ENCODE measurements at places on chromosomes 1 and 21. TPM values are rescaled to one million over a fixed set of nuclear protein-coding genes. Genes with fewer than 3 reads are reported as not detected.
A peak's percentile ranks its signal among the peaks of the same experiment; 100 is the strongest.

- peaks cover 3% of the 10 kb centered on the region for H3K4me1 ChIP-seq
- H3K4me3 ChIP-seq: no peak overlapping the region
- DNase-seq: no peak
- H3K27ac ChIP-seq: no peak overlapping the region
Observed at GRCh38 chr1:185526344-185527307, 207.6 kb upstream of the HMCN1 start.

GRCh38 chr1:216186816-216187215 is 236.4 kb downstream of the USH2A start:
- no peak overlapping the region for H3K4me3 ChIP-seq
- H3K27ac ChIP-seq: no peak overlapping the region
- no peaks in the 10 kb centered on the region for H3K27me3 ChIP-seq
- no peaks in the 10 kb centered on the region for H3K4me1 ChIP-seq
- no peaks in the 10 kb centered on the region for H3K36me3 ChIP-seq

DNA sequence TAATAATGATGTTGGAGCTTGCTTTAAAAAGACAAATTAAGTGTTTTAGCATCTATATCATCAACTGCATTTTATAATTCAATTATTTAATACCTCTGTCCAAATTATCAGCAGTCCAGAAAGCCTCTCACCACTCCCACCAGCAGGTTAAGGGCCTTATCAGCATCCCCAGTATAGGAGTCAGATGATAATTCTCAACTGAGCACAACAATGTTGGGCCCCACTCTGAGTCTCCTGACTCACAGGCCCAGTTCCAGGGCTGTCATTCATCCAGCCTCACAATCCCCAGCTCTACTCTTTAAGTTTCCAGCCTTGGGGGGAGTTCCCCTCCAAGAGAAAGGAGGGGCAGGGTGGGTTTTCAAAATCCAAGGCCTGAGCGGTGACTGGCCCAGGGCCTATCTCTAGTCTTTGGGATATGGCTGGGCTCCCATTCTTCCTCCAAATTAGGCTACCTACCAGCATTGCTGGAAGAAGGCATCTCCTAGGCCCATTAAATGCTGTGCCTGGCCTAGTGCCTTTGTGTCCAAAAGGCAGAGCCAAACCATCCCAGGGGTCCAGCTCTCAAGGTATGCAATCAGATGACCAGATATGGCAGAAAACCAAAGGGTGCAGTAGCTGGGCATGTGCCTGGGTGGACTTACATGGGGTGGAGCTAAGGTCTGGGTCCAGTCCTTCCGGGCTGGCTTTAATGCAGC is 134.1 kb downstream of the GLUL start:
- H3K4me3 ChIP-seq: no peak overlapping the region
- H3K4me1 ChIP-seq: peaks cover 25% of the 10 kb centered on the region
- DNase-seq: no peak
- peaks cover 3% of the 10 kb centered on the region for H3K36me3 ChIP-seq
- no peak overlapping the region for H3K27ac ChIP-seq

- H3K4me3 ChIP-seq: no peak overlapping the region
- no peak for DNase-seq
- H3K36me3 ChIP-seq: no peaks in the 10 kb centered on the region
- peaks cover 2% of the 10 kb centered on the region for H3K27me3 ChIP-seq
- H3K4me1 ChIP-seq: no peaks in the 10 kb centered on the region
Observed at GRCh38 chr1:63701187-63701586, 72.6 kb upstream of the ROR1 start.

DNA sequence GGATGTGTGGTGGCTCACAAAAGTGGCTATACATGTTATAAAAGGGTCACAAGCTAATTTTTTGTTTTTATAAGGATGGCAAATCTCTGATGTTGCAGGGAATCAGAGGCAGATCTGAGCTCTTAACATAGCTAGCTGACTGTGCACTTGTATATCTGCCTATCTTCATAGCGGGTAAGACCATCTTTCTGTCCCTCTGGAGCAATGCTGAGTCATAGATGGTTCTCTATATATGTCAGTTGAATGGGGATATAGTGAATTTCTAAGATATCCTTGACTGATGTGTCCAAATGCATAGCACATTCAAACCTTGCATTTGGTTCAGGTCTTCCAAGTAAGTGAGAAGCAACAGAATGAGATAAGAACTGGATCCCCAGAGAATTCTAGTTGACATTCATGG is 272.6 kb upstream of the PROX1 start:
- no peaks in the 10 kb centered on the region for H3K4me1 ChIP-seq
- no peak for DNase-seq
- no peaks in the 10 kb centered on the region for H3K36me3 ChIP-seq
- H3K4me3 ChIP-seq: no peak overlapping the region
- no peak overlapping the region for H3K27ac ChIP-seq

- H3K27ac ChIP-seq: no peak overlapping the region
- no peak for DNase-seq
- peaks cover 6% of the 10 kb centered on the region for H3K27me3 ChIP-seq
- peaks cover 6% of the 10 kb centered on the region for H3K4me1 ChIP-seq
- H3K4me3 ChIP-seq: no peak overlapping the region
Observed at GRCh38 chr1:15226388-15227255, 20.4 kb upstream of the FHAD1 start.

GRCh38 chr1:47351305-47351704 is 17.7 kb downstream of the CMPK1 start:
- peak; percentile 9 for DNase-seq
- H3K4me1 ChIP-seq: peaks cover 22% of the 10 kb centered on the region
- H3K27ac ChIP-seq: peak overlapping the region; percentile 82
- no peak overlapping the region for H3K4me3 ChIP-seq

DNA sequence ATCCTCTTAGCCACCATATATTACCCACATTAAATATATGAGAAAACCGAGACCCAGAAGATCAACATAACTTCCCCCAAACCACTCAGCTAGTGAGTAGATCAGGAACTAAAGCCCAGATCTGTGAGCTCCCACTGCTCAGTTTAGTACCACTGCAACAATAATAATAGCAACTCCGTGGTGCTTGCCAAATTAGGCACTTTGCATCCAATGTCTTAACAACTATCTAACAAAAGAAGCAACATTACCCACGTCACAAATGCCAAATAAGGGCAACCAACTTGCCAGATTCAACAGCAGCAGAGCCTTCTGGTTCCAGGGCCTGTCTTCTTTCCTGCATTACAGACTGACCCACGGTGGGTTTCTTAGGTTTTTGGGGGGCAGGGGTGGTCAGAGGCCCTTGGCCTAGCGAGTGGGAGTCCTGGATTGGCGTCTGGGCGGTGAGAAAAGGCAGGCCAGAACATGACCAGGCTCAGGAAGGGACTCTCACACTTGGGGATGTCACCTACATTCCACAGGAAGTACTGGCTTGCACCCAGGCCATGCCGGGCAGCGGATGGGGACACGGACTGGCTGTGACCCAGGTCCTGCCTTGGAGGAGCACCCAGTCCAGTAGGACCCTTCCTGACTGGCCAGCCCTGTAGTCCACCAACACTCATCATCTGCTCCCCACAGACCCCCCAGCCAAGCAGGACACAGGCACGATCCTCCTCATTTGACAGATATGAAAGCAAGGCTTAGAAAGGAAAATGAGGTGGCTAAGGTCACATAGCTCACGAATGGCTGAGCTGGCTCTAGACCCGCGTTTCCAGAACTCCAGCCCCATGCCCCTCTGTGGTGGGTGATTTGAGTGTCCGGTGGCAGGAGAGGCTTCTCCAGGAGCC is 4.6 kb downstream of the HCRTR1 start:
- no peaks in the 10 kb centered on the region for H3K36me3 ChIP-seq
- peaks cover 12% of the 10 kb centered on the region for H3K4me1 ChIP-seq
- DNase-seq: no peak

The C8B gene
- not detected for total RNA-seq

DNA sequence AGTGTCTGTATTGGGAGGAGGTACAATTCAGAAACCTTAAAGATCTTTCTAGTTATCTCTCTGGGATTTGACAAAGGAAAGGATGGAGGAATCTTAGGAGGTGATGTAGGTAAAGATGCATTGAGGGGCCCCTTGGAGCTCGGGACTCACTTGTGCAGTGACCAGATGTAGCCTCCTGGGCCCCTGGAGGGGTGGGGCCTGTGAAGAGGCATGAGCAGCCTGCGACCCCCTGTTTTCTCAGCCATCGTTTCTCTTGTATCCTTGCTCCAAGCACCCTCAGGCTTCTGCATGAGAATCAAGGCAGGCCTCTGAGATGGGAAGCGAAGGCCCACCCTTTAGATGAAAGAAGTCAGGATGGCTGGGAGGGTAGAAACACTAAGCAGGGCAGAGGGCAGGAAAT is 39.6 kb downstream of the LGR6 start:
- peaks cover 11% of the 10 kb centered on the region for H3K4me1 ChIP-seq
- H3K27me3 ChIP-seq: peaks cover 4% of the 10 kb centered on the region
- DNase-seq: no peak
- H3K36me3 ChIP-seq: no peaks in the 10 kb centered on the region
- H3K4me3 ChIP-seq: no peak overlapping the region

DNA sequence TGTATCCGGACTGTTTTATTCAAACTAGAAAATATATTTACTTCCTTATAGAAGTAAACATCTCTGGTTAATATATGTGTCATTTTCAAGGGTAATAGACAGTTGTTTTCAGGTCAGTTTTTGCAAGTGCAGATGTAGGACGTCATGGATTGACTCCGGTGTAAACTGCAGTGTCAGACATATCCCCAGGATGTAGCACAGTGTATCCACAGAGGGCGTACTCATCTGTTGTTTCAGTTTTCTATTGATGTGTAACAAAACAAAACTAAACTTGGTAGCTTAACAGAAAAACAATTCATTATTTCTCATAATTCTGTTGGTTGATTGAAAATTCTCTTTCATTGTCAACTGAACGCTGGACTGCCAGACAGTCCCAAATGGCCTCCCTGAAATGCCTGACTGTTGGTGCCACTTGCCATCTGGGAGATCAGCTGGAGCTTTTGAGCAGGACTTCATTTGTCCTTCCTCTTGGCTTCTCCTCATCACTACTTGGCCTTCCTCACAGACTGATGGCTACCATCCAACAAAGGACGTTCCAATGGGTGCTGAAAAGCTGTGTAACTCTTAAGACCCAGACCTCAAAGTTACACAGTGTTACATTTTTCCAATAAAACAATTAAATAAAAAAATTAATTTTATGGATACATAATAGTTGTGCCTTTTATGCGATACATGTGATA is 181.6 kb downstream of the NCAM2 start:
- no peaks in the 10 kb centered on the region for H3K27me3 ChIP-seq
- H3K27ac ChIP-seq: no peak overlapping the region
- peaks cover 8% of the 10 kb centered on the region for H3K4me1 ChIP-seq
- no peaks in the 10 kb centered on the region for H3K36me3 ChIP-seq
- DNase-seq: no peak

DNA sequence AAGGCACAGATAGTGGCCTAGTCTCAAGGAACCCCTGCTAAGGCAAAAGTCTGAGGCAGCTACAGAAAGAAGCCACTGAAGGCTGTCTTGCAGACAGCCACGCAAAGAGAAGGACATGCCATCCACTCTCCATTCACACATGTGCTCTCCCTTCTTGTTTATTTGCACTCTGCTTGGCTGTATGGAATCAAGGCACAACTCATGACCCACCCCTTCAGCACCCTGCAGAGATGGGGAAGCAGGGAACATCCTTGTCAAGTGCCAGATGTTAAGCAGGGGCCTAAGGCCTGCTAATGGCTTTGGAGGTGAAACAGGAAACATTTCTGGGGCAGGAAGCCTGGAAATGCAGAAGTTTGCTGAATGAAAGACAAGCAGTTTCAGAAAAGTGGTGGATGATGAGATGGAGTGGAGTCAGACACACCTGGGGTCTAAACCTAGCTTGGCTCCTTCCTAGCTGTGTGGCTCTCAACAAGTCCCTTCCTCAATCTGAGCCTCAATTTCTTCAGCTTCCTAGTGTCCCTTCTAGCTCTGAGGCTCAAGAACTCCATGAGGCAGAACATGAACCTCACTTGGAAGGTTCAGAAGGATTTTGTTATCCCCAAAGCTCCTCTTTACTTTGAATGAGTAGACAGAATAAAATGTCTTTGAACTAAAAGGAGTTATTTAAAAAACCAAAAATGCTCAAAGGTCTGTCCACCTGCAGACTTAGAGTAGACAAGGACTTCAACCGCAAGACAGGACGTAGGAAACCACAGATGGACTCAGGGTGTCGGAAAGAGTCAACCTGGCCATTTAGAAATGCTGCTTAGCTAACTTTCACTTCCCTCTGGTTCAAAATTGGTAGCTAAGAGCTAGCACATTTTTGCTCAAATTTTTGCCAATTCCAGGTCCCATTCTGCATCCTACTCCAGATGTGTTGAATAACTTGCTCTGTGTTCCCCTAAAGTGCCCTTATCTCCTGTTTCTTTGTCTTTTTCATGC is 283.1 kb downstream of the PLPP3 start:
- H3K27ac ChIP-seq: no peak overlapping the region
- no peak overlapping the region for H3K4me3 ChIP-seq
- DNase-seq: no peak

DNA sequence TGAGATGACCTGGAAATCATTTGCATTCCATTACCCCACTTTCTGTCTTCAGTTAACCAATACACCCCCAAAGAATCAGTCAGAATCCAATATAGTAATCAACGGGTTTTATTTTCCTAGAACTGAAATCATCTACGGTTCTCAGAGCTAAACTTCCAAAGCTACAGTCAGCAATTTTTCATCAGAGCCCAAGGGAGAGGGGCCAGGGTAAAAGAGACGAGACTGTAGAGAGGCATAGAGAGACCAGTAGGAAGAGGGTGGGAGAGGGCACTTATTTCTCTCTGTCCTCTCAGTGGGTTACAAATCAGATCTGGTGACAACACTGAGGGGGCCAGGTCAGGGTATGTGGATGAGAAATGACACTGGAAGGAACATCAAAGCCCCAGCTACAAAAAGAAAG is 1.1 kb upstream of the MRPL24 start:
- H3K4me3 ChIP-seq: peak overlapping the region; percentile 98
- H3K27me3 ChIP-seq: no peaks in the 10 kb centered on the region
- H3K27ac ChIP-seq: peak overlapping the region; percentile 95
- H3K36me3 ChIP-seq: peaks cover 74% of the 10 kb centered on the region
- peaks cover 61% of the 10 kb centered on the region for H3K4me1 ChIP-seq

DNA sequence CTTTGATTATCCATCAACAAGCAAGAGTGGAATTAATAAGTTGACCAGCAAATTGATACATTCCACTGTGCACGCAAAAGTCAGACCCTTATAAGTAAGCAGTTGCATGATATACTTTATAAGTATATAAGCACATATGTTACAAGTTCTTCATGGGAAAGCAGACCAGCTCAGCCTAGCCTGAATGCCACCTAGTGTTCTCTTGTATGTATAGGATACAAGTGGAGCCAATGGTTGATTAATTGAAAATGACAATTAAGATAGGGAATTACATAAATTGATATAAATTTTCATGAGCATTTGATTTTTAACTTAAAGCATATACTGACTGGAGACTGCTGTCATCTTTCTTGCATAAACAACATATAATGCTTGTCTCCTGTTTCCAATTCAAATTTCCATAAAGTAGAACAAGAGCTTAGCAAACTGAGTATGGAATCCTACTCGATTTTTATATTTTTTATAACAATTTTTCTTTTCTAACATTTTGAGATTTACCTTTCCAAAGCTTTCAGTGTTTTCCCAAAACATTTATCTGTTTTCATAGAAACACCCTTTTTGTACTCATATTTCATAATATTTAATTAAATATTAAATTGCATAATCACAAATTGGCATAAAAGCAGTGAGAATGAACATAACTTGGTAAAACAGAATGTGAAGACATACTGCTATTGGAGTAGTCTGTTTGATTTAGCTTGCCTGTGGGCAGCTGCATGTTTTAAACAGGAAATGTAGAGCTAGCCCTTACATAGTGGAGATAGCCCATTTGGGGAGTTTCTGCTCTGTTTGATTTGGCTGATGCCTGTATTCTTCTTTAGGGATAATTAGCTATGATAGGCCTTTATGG is 62.8 kb downstream of the MAGI3 start:
- no peaks in the 10 kb centered on the region for H3K4me1 ChIP-seq
- peaks cover 2% of the 10 kb centered on the region for H3K27me3 ChIP-seq
- H3K4me3 ChIP-seq: no peak overlapping the region
- no peak overlapping the region for H3K27ac ChIP-seq
- no peaks in the 10 kb centered on the region for H3K36me3 ChIP-seq

The KRTAP11-1 gene
- total RNA-seq: not detected

Data from activated CD8-positive, alpha-beta T cell treated with anti-CD3 and anti-CD28 coated beads for 36 hours (primary cell).